ENCODE measurements at places on chromosomes 1 and 21.
A peak's percentile ranks its signal among the peaks of the same experiment; 100 is the strongest.

- DNase-seq: no peak
Observed at GRCh38 chr1:3036447-3037280, 15.4 kb downstream of the ACTRT2 start.

DNA sequence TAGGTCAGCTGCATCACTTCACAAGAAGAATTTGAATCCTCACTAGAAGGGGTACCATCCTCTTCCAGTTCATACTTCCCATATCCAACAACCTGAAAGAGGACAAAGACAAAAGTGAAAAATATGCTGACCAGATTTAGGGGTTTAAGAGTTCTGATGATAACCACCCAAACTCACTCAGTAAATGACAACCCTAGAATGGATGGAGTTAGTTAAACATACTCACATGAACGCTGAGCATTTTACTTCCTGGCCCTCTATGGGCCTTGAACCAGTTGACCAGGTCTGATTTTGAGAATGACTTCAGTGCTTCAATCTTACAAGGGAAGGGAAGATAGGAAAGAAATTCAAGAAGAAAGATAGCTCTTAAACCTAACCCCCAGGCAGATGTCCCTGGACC, 89.2 kb downstream of the NRDC start:
- DNase-seq: no peak

GRCh38 chr1:167499106-167499505, 19.2 kb downstream of the CD247 start:
- DNase-seq: no peak

GRCh38 chr1:50181027-50181663, 72.4 kb downstream of the ELAVL4 start:
- no peak for DNase-seq

DNA sequence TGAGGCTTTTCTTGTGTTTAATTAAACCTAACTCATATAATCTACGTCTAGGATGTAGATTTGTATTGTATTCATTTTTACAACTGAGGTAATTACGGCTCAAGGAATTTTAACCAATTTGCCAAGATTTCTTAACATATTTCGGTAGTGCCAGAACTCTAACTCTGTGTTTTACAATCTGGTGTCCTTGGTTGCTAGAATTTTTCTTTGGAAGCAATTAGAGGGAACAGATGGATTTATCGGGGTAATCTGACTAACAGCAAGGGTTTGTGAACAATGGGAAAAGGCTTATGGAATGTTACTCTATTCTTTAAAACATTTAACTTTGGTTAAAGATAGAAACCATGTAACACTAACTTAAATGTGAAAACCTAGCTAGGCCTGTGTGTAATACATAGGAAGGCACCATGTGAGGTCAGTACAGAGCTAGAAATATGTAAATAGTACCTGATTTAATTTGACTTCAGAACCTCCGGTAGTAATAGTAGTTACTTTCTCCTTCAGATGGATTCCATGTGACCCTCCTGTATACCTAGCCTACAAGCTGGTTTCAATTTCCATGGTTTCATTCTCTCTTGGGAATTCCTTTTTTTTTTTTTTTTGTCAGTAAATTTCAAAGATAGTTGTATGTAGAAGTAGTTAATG, 1.2 kb downstream of the MTF2 start:
- peak; percentile 75 for DNase-seq

- DNase-seq: no peak
Observed at GRCh38 chr1:244788493-244789275, 46.8 kb upstream of the COX20 start.

DNA sequence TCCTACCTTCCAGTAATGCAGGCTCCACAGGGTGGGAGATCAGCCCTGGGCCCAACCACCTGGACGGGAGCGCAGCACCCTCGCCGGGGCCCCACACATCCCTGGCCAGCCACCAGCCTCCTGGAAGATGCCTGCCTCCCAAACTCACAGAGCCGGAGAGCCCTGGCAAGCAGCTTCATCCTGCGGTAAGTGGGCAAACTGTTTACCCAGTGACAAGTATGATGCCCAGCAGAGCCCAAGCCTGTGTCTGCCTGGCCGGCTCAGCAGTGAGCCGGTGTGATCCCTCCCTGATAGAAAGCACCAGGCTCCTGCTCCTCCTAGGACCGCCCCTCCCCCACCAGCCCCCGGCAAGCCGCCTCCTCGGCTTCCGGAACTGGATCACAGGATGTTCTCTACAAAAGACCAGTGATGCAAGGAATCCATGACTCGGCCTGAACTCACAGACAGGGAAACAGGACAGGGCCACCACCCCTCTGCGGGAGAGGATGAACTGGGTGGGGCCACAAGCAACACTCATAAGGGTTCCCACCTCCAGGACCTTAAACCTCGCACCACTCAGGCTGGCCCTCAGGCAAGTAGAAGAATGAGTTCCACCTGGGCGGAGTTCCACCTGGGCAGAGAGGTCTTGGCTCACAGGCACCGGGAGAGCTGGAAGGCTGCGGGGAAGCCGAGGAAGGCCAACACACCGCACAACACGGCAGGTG, 7.9 kb downstream of the ACOT7 start:
- DNase-seq: no peak

DNA sequence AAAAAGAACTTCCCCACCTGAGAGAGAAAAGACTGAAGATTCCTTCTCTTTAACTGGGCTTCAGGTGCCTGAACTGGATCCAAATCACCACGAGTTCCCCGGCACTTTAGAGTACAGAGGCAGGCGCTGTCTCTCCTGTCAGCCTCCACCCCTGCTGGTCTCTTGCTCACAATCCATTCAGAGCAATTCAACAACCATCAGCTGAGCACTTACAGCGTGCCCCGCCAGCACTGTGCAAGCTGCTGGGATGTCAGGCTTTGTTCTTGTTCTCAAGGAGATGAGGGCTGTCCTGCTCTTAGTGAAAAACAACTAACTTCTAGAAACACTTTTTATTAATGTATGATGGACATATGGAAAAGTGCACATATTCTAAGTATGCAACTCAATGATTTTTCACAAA, 68.7 kb upstream of the VAMP3 start:
- peak; percentile 29 for DNase-seq

- no peak for DNase-seq
Observed at GRCh38 chr1:75589637-75590036, 21.3 kb downstream of the SLC44A5 start.

DNA sequence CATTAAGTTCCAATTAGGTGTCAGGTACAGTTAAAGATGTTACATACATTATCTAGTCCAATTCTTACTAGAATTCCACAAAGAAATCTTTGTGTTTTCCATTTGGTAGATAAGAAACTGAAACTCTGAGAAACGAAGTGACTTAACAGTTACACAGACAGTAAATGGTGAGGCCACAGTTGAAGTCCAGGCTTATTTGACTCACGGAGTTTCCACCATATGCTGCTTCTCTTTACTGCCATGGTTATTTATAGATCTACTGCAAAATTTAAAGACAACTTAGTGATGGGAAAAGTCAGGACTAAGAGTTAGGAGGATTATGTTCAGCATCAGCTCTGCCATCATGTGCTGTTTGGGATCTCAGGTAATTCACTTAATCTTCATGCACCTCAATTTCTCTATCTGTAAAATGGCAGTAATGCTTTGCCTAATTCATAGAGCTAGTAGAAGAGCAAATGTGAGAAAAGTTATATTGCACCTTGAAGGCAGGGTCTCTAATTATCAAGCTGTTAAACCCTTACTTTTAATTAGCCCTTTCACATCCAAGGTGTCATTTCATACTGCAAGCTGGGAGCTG, 26.2 kb upstream of the SAMSN1 start:
- no peak for DNase-seq

DNA sequence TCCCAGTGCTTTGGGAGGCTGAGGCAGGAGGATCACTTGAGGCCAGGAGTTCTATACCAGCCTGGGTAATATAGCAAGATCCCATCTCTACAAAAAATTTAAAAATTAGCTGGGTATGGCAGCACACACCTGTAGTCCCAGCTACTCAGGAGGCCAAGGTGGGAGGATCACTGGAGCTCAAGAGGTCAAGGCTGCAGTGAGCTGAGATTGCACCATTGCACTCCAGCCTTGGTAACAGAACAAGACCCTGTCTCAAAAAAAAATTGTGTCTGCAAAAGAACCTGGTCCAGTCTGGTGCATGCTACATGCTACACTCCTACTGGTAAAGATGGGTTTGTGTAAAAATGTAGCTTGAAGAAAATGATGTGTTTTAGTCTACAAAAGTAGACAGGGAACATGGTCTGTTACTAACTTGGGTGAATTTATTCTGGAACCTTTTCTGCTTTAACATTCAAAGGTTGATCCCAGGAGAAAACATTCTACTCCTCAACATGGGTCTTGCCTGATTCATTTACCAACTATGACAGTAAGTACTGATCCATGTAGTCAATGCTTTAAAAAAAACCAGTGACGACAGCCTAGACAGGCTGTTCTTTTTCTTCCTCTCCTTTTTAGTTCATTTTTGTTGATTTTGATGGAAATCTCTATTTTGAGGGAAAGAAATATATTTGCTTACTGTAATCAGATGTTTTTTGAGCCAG, 32.7 kb upstream of the ENAH start:
- no peak for DNase-seq

DNA sequence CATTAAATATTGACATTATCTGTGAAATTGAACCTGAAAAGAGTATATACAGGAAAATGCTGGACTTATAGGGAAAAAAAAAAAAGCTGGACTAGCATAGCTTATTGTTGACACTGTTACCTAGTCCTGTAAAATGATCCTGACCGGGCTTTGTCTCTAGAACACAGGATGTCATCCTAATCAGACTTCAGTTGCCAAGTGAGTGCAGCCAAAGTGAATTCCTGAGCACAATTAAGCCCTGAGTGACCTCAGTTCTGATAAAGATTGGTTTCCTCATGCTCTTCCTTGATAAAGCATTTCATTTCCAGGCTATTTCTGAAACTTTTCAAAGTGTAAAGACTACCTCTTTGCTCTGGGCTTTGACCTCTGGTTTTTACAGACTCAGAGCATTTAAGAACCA, 19.8 kb downstream of the SELP start:
- no peak for DNase-seq

GRCh38 chr1:70364439-70364838, 9.9 kb upstream of the ANKRD13C start:
- no peak for DNase-seq

GRCh38 chr1:230142608-230143210, 75.7 kb downstream of the GALNT2 start:
- DNase-seq: peak; percentile 40
